ENCODE measurements at places on chromosomes 16 and 17.

DNA sequence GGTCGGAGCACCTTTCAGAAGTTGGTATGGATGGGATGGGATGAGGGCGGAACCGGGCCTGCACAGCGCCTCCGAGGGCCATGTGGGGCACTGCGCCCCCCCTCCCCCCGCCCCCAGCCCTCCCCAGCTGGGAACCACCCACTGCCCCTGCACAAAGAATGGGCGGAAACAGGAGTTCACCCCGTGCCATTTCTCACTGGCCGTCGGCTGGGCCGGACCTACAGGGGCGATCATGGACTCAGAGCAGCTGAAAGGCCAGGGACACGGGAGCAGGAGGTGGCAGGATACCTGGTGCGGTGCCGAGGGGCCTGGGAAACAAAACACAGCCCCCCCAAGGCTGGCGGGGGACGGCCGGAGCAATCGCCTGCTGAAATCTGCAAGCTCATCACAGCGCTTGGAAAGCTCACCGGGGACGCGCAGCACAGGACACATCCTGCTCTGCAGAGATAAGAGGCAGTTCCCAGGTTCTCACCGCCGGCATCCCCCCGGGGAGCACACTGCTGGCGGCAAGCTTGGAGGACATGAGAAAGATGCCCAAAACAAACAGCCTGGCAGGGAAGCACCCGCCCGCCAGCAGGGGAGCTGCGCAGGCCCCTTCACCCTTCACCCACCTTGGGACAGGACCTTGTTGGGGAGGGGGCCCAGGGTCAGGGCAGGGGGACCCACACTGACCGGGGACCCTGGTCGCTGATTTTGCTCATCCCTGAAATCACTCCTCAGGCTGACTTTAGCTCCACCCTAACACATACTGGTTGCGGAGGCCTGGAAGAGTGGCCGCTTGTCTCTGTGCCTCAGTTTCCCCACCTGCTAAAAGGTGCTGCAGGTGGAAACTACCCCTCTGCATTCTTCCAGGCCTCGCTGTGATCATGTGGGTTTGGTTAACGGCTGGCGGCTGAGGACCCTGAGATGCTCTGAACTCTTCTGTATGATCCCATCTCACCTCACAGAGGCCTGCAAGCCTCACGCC, 263.9 kb downstream of the C16orf95 start:
- DNase-seq: no peak

- no peak for DNase-seq
These were observed 85.1 kb downstream of the SOCS1 start for GRCh38 chr16:11170696-11171447.

GRCh38 chr16:5854027-5854426, 756.4 kb upstream of the EEF2KMT start:
- DNase-seq: no peak

- DNase-seq: no peak
These were observed 81.3 kb upstream of the PLCG2 start for GRCh38 chr16:81697616-81698309.

DNA sequence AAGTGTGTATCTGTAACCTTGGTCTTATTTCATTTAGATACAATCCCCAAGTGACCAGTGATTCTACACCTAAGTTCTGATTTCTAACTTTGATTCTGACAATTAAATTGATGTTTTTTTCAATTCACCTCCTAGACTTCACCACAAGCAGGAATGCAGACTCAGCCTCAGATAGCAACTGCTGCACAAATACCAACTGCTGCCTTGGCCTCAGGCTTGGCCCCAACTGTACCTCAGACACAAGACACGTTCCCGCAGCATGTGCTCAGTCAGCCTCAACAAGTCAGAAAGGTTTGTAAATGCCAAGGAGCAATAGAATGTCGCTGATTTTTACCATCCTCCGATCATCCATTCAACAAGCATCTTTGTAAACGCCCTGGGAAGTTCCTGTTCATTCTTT, 177.7 kb downstream of the MRTFB start:
- no peak for DNase-seq

DNA sequence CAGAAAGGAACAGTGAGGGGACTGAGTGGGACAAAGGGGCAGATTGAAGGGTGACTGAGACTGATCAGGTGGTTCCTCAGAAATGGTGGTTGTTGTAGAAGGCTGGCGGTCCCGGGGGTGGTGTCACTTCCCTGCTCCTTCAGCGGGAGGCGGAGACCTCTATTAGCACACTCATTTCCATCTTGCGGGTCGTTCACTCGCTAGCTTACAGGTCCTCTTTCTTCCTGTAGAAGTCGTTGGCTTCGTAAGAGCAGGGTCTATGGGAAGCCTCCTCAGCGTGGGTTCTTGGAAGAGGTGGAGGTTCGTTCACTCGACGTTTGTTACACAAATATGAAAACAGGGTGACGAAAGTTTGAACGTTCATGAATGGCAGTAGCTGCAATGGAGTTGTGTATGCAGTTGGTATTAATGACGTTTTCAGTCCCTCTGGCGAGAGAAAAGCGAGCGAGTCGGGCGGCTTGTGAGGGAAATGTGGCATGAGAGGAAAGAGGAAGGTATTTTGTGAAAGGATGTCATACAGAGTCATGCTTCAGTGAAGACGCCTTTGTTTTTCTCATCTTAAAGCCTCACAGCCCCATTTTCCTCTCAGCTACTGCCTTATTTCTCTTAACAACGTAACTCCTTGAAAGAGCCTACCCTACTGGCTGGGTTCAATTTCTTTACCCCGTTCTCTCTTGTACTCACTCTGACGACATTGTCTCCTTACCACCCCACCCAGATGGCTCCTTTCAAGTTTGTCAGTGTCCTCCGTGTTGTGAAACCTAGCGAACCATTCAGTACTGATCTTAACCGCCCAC, 667 bp downstream of the EFCAB13 start:
- DNase-seq: no peak

DNA sequence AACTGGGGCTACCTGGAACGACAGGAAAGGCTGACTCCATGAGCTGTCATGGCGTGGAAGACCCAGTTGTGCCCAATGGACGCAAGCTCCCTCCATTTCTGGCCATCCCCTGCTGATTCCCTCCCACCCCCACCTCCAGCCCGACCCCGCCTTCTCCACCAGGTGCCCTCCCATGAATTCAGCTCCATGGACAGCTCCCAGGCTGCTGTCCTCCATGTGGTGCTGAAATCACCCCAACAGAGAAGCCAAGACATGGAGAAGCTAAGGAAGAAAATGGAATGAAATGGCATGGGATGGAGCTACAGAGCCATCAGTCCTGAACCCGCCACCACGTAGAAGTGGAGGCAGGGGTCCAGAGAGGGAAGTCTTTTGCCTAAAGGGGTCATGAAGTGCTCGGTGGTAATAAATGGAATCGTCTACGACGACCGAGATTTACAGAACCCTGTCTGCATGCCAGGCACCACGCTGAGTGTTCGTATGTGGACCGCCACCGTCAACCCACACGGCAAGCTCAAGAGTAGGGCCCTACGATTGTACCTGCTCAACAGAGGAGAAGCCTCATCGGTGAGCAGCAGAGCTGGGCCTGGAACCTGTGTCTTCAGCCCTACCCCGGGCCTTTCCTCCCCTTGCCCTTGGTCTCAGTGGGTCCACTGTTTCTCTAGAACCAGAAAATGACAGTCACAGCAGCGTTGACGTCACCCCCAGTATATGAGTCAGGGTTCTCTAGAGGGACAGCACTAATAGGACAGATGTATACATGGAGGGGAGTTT, 9.3 kb upstream of the ZC3H18 start:
- no peak for DNase-seq

All from HAP-1 (cell line).